ENCODE measurements at places on chromosomes 7 and 10.

DNA sequence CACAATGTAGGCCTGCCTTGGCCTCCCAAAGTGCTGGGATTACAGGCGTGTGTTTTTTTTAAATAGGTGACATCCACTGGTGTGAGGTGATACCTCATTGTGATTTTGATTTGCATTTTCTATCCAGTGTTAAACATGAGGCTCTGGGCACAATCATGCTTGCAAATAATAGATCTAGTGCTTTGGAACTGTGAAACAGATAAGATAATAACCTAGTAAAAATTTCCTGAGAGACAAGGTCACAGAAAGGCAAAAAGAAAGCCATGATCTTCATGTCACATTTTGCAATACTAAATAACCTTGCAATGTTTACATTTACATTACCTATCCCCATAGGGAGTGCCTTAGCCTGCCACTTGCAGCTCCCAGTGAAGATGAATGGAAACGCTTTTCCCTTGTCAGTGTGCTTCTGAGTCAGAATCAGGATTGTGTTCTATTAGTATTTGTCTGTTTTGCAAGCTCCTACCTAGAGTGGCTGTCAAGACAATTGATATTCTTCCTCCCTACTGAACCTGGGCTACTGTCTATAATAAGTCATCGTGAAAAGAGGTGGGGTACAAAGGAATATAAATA lies 256.5 kb downstream of the PHTF2 start:
- no peak for DNase-seq

GRCh38 chr7:2956076-2956475 lies 87.6 kb downstream of the CARD11 start:
- DNase-seq, result no peak

- DNase-seq, result no peak
Observed at GRCh38 chr7:50824882-50825281, 42.2 kb upstream of the GRB10 start.

DNA sequence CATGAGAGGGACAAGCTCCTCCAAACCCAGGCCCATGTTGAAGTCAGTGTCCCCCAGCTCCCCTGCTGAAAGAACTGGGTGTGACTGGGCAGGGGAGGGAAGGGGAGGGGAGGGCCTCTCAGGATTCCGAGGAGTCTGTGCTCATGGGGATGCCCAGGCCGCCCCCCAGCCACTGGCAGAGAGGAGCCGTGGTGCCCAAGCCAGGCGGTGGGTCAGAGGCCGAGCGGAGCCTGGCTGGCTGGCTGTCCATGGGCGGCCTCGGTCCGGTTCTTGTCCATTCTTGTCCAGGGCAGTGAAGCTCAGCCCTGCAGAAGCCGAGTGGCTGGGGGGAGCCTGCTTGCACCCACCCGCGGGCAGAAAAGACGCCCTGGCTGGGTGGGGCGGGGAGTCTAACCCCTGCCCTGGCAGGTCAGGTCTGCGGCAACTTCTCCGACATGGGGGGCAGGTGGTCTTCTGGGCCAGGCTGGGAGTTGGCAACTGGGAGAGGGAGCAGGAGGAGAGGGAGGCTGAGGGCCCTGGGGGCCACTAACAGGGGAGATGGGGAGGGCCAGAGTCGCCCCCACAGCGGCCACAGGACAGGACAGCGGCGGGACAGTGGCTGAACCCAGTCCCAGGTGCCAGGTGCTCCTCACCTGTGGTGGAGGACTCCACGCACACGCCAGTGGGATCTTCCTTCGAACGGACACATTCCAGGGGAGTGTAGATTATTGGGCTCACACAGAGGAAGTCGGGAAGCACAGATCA lies 54.1 kb downstream of the FOXL3 start:
- DNase-seq, result no peak

GRCh38 chr10:49281461-49281860 lies 17.5 kb upstream of the C10orf71 start:
- DNase-seq, result no peak

DNA sequence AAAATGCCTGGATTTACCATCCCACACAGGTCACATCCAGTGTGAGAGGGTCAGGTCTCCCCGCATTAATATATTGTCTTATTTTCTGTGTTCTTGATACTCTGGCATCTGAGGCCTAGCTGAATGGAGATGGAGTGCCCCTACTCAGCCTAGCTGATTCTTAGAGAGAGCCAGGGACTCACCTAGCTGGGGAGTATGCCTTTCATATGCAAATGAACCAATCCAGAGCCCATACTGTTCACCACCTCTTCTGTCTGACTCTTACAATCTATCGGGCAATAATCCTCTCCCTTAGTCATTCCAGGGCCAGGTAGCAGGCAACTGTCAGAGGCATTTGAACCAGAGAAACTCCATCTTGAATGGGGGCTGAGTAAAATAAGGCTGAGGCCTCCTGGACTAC lies 46.3 kb downstream of the LBX1 start:
- no peak for DNase-seq

DNA sequence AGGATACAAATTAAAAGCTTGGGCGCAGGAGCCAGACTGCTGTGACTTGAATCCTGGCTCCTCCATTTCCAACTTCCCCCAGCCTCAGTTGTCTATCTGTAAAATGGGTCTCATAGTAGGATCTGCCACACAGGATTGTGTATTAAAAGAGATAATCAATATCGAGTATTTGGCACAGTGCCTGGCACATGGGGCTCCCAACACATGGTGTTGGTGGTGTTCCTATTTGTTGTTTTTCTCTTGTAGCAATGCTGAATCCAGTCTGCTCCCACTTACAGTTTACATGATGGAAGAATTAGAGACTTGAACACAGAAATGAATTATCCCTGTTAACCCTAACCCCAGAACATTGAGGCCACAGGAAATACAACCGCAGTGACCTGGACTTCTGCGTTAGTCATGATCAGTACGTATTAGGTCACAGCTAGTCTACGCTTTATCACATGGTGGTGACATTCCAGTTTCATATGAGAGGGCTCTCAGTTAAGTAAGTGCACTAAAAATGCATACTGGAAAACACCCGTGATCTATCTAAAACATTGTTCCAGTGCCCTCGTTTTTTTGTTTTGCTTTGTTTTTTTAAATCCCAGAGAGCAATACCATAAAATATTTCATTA lies 169.5 kb upstream of the KLF14 start:
- peak; percentile 48 for DNase-seq

- no peak for DNase-seq
Observed at GRCh38 chr7:52857367-52857766, 178.1 kb upstream of the POM121L12 start.

DNA sequence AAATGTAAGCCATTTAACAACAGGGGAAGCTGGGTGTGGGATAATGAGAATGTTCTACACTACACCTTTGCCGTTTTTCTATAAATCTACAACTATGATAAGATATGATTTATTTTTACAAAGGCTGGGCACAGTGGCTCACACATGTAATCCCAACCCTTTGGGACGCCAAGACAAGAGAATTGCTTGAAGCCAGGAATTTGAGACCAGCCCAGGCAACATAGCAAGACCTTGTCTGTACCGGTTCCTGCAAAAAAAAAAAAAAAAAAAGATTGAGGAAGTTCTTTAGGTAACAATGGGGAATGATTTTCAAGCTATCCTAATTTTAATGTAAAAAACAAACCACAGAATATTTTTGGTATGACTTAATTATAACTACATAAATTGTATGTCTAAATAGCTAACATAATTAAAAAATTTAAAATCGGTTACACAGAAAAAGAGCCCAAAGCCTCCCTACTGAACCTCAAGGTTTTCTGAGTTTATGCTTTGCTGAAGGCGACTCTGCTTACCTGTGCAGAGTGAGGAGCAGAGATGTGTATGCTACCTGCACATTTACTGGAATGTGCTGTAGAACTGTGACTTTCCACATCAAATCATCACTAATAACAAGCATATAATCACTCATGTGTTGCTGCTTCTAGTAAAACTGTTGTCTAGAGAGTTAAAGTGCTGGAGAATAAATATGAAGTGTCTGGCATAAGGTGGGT lies 163.4 kb downstream of the ATE1 start:
- DNase-seq, result no peak

DNA sequence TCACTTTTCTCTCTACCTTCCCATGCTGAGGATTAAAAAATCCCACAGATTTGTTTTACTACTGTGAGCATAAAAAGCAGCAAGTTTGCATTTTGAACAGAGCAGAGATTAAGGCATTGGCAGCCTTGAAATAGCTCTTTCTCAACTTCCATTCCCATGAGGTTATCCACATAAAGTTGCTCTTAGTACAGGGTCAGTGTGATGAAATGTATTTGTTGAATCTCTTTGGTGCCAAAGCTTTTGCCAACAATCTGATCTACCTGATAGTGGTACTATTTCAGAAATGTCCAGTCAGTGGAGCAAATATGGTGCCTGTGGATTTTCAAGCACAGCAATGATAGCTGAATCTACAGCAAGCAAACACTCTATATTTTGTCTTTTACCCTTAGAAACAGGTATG lies 254.8 kb downstream of the INHBA start:
- no peak for DNase-seq

DNA sequence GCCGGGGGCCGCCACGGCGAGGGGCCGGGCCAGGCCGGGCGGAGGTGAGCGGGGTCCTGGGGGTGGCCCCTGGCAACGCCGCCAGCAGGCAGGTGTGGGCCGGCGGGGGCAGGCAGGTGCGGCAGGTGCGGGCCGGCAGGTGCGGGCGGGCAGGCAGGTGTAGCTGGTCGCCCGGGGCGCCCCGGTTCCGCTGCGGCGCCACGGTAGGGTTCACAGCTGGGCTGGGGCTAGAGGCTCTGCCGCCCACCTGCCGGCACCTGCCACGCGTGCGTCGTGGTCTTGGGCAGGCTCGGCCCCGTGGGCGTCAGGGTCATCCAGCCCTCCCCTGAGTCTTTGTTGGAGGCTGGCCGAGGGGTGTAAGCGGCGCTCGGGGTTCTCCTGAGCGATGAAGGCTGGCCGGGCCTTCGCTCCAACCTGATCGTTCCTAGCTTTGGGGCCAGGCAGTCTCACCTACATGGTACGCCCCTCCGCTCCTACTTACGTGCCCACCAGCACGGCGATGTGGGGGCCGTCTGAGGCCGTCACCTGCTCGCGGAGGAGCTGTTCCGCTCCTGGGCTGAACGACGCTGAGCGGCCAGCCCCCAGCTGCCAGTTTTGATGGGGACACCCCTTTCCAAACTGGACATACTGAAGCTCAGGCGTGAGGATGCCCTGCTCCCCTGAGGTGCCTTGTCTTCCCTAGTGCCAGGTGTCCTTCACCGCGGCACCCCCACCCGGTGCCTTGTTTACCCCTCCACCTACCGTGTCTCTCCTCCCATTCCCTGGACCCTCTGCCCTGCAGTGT lies 493 bp downstream of the ZMIZ2 start:
- no peak for DNase-seq

- no peak for DNase-seq
Observed at GRCh38 chr7:18086165-18087025, 58.7 kb upstream of the PRPS1L1 start.

DNA sequence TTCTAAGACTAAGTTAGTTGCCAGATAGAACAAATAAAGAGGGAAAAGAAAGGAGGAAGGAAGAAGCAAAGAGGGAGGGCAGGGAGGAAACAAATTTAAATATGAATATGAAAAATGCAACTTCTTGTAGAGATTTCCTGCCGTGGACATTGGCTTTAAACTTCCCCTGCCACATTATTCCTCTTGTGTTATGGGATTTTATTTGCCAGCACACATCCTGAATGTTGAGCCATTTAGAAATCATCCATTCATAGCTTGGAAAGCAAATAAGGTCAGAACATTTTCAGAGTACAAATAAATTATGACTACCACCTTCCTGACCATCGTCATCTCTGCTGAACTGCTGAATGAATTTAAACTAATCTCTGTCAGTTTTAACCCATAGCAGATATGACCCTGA lies 911.9 kb upstream of the LRRN3 start:
- DNase-seq, result no peak

DNA sequence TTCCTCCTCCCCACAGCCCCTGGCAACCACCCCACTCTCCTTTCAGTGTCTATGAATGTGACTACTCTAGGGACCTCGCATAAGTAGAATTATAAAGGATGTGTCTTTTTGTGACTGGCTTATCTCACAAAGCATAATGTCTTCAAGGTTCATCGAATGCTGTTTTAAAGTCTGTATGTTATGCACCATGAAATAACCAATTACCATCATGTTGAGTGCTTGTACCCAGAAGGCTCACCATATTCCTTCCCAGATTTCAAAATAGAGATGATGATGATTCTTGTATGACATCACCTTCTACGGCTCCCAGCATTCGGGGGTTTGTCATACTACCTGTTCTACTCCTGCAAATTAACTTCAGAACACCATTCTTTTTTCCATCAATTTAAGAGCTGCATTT lies 11.9 kb downstream of the PKD1L1 start:
- no peak for DNase-seq

DNA sequence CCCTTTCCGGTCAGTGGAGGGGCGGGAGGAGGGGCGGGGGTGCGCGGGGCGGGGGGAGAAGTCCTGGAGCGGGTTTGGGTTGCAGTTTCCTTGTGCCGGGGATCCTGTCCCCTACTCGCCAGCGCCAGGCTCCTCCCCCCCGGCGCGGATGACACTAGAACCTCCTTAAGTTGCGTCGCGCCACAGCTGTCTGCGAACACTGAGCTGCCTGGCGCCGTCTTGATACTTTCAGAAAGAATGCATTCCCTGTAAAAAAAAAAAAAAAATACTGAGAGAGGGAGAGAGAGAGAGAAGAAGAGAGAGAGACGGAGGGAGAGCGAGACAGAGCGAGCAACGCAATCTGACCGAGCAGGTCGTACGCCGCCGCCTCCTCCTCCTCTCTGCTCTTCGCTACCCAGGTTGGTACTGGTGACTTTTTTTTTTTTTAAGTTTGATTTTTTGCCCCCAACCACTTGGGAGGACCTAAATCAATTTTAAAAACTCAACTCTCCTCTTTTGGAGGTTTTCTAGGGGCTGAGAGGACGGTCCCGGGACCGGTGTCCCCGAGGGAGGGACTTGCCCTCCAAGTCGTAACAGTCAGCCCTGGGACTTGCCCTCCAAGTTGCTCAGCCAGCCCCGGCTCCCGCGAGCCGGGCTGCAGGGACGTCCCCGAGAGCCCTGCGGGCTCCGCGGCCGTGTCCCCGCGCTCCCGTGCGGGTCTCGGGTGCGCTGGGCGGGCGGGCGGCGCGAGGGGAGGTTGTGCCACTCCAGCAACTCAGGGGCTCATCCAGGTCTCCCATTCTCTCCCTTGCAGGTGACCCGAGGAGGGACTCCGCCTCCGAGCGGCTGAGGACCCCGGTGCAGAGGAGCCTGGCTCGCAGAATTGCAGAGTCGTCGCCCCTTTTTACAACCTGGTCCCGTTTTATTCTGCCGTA lies at the start of gene GATA3:
GATA3 (plus strand) TSS at position 195 of the 914 bp plus-strand sequence. CDS start 968 bp downstream, outside the sequence.
- peak; percentile 75 for DNase-seq
